ENCODE measurements at places on chromosomes 1 and 21.

DNA sequence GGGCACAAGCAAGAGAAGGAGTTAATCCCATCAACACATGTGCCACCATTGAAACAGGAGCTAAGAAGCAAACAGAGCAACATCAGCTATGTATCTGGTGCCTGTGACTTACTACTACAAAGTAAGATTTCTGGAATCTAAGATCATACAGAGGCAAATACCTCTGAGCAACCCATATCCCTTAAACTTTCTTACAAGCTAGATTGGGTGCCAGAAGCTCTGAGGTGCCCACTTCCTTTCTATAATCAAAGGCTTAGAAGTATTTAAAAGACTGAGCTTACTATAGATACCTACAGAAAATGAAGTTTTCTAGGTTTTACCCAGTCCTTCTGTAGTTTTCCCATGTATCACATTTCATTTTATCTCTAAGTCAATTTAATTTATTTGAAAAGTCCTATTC, 44.4 kb upstream of the ADAM30 start:
- no peak for DNase-seq

- DNase-seq: no peak
These were observed 28.8 kb upstream of the ZBTB21 start for GRCh38 chr21:42038826-42039425.

DNA sequence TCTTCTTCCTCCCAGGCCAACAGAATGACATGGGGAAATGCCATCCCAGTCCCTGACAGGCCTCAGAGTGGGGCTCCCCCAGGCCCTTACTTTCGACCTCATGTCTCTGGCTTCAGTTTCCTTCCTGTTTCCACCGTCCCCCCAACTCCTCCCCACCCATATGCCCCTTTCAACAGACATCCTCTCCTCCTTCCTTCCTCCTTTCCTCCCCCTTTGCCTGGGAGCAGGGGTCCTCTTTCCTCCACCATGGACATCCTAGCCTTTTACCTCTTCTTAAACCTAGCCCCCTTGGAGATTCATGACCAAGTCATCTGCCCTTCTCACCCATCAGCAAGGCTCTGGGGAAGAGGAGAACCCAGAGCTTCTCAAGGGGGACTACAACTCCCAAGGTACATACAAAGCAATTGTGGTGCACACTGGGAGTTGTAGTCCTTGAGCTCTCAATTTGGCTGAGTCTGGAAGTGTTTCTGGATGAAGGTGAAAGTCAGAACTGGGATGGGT, 4.0 kb downstream of the ZBTB7B start:
- no peak for DNase-seq

DNA sequence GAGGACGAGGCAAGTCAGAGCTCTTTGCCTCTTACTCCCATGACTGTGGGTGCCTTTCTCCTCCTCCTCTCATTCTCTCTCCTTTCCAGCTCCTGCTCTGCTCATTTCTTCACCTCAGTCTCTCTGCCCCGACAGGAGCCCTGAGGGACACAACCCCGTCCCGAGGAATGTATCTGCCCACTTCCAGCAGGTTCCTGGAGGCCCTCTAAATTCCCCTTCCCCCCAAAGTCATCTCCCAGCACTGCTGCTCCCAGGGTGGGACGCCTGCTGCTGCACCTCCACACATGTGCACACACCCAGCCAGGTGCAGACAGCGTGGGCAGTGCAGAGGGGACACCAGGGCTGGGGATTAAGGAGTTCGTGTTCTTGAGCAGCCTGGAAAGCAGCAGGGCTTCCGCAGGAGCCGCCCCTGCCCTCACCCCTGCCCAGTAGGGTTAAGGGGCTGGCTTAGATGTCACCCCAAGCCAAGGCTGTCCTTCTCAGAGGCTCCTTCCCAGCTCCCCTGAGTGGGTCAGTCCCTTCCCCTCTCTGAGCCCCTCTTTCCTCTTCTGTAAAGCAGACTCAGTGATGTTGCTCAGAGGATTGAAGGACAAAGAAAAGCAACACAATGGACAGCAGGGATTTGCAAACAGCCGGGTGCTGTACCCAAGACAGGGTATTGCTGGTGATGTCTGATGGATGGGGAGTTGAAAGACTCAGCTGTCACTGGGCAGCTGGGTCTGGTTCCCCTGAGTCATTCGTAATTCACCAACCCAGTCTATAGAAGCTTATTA, 346.0 kb downstream of the MATN1 start:
- DNase-seq: no peak

- no peak for DNase-seq
These were observed 6.6 kb downstream of the PADI2 start for GRCh38 chr1:17112496-17113236.

DNA sequence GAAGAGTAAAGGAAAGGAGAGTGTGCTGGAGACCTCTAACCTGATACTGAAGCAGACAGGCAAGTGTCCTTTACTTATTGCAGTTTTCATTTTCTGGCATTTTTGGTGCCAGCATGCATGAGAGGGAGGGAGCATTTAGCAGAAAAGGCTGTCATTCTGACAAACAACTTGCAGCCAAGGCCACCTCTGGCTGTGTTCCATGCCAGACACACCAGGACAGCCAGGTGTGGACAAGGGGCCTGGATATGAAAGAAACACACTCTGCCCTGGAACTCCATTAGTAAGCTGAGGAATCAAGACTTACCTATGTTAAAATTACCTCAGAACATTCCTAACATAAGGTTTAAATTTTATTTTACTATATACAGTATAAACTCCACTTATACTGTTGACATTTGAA, 365.4 kb upstream of the CAMK1G start:
- no peak for DNase-seq

DNA sequence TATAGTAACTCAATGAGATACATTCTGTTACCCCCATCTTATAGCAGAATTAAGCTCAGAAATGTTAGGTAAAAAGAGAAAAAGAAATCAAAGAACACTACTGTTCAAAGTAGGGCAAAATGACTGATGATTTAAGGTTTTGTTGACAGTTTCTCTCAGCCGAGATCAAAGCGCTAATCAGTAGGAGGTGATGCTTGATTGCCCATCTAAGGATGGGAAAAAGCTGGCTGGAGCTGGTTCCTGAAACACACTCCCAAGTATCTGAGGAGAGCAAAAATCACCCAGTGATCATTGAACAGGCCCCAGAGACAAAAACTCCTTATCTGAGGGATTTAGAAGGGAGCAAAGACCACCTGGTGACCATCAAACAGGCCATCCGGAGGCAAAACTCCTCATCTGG, 64.5 kb upstream of the CSF1 start:
- no peak for DNase-seq

DNA sequence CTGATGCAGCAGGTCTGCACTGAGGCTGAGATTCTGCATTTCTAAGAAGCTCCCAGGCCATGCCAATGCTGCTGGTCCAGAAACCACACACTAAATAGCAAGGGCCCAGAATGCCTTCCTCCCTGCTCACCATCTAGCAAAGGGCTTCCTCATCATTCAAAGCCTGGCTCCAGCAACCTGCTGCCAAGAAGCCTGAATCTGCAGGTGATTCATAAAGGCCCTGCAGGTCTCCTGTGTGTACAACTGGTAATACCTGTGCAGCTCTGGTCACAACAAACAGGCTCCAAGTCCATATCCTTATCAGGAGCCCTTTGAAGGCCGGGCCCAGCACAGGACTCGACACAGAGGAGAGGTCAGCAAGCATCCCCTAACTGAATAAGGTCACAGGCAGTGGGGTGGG, 26.7 kb downstream of the GLIS1 start:
- no peak for DNase-seq
